ENCODE measurements at places on chromosomes 7 and 10.

DNA sequence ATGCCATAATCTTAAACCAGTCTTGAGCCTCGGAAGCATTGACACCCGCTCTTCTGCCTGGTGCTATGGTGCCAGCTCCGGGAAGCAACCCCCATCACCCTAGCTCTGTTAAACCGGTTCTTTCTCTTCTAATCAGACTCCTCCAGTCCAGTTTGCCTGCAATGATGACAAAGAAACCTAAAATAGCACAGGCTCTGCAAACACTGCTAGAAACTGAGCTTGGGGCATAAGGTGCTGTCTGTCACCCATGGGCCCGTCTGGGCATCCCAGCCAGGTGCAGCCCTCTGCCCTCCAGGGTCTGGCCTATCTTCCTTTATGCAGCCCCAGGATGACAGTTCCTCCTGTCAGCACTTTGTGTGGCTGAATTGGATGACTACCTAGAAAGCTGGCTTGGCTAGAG, 14.2 kb upstream of the CAMK2G start:
- no peak for ATAC-seq

DNA sequence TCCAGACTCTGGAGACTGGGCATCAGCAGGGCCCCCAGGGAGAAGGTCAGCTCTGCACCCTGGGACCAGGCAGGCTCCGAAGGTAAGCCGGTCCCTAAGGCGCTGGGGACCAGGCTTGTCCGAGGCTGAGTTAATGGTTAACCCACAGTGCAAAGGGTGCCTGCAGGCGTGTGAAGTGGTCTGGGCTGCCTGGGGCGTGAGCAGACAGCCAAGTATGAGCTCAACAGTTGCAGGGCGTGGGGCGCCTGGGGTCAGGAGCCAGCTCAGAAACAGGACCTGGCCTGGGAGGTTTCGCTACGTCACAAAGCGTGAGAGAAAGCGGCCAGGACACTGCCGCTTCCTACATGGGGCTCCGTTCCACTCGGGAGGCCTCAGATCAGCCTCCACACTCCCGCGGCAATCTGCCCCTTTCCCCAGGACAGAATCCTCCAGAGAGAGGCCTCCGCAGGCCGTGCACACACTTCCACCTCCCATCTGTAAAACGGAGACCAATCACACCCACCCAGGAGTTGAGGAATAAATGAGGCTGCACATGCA, 16.0 kb downstream of the PDGFA start:
- ATAC-seq = peak; percentile 54

- ATAC-seq = no peak
Measured at GRCh38 chr10:43233601-43234430, 33.0 kb downstream of the RASGEF1A start.

GRCh38 chr7:128443831-128444600, 11.7 kb upstream of the HILPDA start:
- no peak for ATAC-seq

- ATAC-seq = no peak
Measured at GRCh38 chr10:113849140-113849803, 4.6 kb downstream of the DCLRE1A start.

- no peak for ATAC-seq
Measured at GRCh38 chr7:101382937-101383336, 20.3 kb downstream of the COL26A1 start.

- ATAC-seq = no peak
Measured at GRCh38 chr7:156993021-156993924, 17.2 kb downstream of the MNX1 start.

All from gastroesophageal sphincter (tissue), 4 donors.